T-helper 2 cell (primary cell): ENCODE measurements at places on chromosomes 13 and 19.

GRCh38 chr13:35984776-35985453 is 146.3 kb downstream of the DCLK1 start:
- no peak for DNase-seq

DNA sequence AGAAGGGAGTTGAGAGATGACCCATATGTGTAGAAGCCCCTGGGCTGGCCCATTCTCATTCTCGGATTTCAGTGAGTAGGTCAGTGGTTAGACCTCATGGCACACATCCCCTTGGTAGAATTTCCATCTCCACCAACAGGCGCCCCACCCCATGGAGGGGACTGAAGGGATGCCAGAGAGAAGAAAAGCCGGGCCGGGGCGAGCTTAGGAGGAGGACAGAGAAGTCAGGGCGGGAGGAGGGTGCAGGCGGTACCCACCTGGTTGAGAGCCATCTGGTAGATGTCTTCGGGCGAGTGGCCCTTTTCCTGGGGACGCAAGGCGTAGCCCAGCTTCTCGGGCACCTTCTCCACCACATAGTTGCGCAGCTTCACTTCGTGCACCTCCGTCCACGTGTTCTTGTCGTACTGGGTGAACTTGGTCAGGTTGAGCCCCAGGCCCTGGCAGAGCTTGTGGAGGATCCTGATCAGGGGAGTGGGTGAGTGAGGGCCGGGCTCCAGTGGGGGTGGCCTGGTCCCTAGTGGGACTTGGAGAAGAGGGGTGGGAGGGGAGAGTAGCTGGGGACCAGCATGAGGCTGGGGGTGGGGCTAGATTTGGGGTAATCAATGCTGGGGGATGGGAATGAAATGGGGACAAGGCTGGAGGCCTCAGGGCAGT is 2.5 kb downstream of the IL4I1 start:
- DNase-seq, result no peak

DNA sequence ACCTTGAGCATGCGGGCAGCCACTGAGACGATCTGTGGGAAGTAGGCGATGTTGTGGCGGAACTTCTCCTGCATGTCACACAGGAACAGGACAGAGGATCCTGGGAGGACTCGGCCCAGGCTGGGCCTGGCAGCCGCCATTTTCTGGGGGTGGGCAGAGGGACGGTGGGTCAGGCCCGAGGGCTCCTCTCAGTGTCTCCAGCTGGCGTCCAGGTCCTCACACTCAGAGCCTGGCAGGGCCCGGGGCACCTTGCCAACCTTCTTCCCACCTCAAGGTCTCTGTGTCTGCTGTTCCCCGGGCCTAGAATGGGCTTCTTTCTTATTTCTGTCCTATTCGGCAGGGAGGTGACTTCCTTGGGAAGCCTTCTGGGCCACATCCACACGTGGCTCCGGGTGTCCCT is 5.1 kb downstream of the ISOC2 start:
- no peak for DNase-seq

DNA sequence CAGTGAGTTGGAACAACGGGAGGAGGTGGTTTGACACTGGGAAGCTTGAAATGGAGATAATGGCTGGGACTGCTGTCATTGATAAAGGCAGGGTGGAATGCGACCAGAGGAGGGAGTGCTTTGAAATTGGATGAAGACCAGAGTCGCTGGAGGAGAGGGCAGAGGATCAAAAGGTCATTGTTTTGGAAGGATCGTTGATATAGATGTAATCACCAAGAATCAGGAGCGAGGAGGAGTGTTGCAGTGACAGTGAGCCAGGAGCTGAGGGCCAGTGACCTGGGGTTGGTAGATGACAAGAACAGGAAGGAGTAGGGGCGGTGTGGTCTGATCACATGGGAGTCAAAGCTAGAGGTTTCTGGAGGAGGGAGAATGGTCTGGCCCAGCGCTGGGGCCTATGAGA is 25.3 kb downstream of the TM9SF2 start:
- no peak for DNase-seq

- DNase-seq, result no peak
These were observed 45.7 kb downstream of the C1QTNF9 start for GRCh38 chr13:24355103-24355502.

DNA sequence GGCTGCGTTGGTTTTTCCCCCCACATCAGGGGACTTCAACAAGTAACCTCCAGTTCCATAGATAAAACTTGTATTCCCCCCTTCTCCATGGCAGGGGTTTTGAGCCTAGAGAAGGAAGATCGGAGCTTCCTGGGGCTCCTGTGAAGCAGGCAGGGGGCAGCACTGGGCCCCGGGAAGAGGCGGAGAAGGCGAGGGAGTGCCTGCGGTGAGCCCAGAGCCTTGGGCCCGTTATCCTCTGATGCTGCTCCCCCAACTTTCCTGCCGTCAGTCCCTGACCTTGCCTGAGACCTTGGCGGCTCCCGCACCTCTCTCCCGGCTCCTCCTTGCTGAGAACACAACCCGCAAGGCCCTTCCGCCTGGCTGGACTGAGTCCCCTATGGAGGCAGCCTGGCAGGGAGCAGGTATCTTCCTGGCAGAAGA is 2.5 kb downstream of the LIPE start:
- no peak for DNase-seq

DNA sequence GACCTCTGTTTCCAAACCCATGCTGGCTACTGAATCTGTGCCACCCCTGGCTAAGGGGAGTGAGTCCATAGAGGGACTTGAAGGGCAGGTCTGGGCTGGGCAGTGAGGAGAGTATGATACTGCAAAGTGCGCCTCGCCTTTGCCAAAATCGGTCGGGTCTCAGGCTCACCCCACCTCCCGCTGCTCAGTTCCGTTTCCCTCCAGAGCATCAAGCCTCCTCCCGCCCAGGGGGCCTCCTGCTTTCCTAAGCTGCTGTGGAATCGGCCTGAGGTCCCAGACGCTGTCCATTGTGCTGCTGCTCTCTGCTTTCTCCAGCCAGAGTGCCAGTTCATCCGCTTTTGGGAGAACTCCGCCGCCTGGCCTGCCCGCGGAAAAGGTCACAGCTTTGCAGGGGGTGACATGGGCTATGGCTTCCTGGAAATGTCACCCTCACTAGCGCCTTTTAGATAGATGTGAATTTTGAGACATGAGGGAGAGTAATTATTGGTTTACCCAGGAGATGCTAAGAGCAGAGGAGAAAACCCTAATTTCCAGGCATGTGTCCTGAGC is 1418.4 kb downstream of the UQCRFS1 start:
- DNase-seq, result no peak

- no peak for DNase-seq
These were observed 38.1 kb downstream of the DOCK9 start for GRCh38 chr13:98939660-98940191.
